ENCODE measurements at places on chromosomes 6 and 20.

- no peak for DNase-seq
These were observed 163.4 kb downstream of the FARS2 start for GRCh38 chr6:5424726-5425125.

DNA sequence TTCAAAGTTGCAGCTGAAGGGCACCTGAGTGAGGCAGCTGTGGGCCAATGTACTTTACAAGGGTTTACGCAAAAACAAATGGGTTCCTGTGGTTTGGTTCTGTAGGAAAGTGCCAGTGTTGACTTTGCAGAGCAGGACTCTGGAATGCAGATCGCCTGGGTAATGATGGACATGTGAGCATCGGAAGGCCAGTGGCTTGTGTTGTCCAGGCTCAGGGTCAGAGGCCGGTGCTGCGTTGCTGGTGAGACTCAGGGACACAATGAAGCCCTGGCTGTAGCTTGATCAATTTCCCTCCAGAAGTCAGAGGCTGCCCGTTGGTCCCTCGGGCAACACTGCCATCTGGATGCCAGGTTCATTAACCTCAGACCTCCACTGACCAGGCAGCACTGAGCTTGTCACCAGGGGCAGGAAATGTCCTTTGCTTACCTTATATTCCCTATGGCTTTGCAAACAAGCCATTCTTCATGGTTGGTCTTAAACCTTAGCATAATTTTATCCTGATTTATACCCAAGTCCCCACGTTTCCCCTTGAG, 753.4 kb downstream of the QKI start:
- DNase-seq: no peak

- DNase-seq: no peak
These were observed 77.9 kb downstream of the FKBP5 start for GRCh38 chr6:35610830-35611229.

DNA sequence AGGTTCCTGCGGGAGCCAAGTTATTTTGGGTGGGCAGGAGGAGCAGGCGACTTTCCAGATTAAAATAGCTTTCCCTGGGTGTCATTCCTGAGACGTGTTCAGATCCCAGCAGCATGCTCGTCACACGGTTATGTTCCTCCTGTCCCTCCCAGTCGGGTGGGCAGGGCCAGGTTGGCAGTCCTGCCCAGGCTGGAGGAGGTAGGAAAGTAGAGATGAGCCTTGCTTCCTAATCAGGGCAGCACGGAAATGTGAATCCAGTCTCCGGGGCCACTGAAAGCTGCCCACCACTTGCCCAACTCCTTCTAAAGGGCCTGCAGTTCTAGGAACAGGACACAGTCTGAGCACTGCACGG, 137.0 kb downstream of the MRPL14 start:
- DNase-seq: no peak

- no peak for DNase-seq
These were observed 93.8 kb upstream of the MARCKS start for GRCh38 chr6:113763311-113763766.

DNA sequence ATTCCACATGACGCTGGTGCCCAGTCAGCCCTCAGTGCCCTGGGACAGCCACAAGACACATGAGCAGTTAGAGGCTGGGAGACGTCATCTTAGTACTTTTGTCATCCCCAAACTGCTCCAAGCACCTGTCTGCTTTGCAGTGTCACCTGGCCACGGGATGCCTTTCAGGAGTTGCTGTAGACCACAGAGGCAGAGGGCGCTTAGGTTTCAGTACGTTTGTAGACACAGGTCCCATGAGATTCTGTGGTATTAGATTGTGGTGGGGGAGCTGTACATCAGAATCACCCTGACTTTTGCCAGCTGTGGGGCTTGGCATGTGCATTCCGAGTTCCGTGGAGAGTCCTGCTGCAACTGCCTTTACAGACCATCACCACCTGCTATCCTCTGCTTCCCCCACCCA, 16.7 kb downstream of the MAVS start:
- no peak for DNase-seq

DNA sequence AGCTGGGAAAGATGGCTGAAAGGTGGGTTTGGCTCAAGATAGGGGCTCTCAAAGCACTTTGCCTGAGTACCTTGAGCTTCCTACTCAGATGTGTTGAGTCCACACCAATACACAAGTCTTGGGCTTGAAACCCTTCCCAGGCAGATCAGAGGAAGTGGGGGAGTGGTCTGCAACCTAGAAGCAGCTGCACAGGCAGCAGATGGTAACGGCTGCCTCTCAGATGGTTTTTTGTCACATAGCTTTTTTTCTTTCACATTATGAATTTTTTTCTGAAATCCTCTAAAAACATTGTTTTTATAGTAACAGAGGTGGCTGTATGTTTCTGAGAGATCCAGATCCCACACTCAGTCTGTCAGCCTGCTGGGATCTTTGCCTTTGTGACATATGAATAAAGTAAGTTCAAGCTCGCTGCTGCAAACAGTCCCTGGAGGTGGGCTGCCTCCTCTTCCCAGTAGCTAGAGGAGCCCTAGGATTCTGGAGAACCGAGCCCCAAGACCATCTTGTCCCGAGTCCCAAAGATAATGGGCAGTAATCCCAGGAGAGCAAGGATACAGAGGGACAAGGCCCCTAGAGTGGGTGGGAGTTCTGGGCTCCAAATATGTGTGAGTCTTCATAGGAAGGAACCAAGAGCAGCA, 97.1 kb upstream of the TOP1 start:
- DNase-seq: no peak

- DNase-seq: no peak
These were observed 226.2 kb downstream of the HIVEP2 start for GRCh38 chr6:142718667-142719191.

- DNase-seq: no peak
These were observed 299.9 kb upstream of the BMP2 start for GRCh38 chr20:6467562-6467961.

DNA sequence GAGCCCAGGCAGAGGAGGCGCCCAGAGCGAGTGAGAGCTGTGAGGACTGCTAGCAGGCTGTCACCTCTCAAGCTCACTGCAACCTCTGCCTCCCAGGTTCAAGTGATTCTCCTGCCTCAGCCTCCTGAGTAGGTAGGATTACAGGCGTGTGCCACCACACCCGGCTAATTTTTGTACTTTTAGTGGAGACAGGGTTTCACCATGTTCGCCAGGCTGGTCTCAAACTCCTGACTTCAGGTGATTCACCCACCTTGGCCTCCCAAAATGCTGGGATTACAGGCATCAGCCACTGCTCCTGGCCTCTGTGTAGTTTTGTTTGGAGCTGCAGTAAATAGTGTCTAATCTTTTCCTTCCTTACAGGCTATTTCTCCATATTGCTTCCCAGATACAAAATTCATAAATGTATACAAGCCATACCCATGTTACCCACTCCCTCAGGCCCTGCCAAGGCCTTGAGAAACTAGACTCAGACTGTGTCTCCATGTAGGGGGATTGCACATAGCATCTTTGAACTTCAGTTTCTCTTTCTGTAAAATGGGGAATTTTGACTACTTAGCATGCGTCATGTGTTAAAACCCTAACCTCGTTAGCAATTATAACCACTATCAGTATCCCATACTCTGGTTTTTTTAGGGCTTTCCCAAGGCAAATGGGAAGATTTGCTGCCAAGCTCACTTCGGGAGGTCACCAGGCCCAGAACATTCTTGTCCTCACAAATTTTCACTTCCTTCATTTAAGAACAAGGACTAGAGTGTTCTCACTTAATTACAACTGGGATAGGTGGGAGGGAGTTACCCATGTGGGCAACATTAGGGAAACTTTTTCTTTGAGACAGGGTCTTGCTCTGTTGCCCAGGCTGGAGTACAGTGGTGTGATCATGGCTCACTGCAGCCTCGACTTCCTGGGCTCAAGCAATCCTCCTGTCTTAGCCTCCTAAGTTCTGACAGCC, 67.3 kb upstream of the DDR1 start:
- DNase-seq: no peak

GRCh38 chr6:151275566-151275965, 35.8 kb downstream of the AKAP12 start:
- no peak for DNase-seq

DNA sequence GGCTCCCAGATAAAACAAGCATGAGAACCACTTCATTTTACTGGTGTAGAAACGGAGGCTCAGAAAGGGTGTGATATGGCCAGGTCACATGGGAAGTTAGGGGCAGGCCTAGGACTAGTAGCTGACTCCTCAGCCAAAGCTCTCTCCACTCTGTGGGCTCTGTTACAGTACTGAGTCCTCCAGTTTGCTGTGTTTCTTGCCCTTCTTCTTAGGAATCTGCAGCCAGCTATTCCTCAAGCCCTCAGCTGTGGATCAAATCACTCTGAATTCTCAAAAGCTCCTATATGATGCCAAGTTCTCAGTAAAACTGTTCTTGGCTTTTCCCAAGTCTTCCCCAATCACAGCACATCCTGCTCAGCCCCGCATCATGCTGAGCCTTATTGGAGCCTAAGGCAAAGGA, 42.5 kb upstream of the ADGRF1 start:
- DNase-seq: no peak

- DNase-seq: no peak
These were observed 112.1 kb downstream of the TOX2 start for GRCh38 chr20:44026647-44027342.

GRCh38 chr6:136529710-136530109, 20.5 kb downstream of the MAP7 start:
- no peak for DNase-seq

- DNase-seq: no peak
These were observed 395.0 kb downstream of the HDGFL1 start for GRCh38 chr6:22964334-22964733.

- DNase-seq: no peak
These were observed 282.9 kb upstream of the RUNX2 start for GRCh38 chr6:45045253-45045601.

DNA sequence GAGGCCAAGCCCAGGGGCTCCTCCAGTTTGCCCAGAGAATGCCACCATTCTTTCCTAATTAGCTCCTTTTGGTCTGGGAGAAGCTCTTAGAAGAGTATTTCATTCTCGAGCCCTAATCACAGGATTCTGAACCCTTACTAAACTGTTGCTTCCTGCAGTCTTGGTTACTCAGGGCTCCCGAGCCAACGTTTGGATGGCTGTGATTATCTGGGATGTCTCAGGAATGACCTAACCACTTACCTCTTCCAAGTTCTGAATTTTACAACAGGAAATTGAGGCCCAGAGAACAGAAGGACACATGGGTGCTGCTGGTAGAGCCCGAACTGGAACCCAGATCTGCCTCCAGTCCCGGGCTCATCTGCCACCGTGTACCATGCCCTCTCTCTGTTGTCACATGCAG, 22.2 kb upstream of the PNPLA1 start:
- DNase-seq: no peak

- DNase-seq: no peak
These were observed 245.5 kb downstream of the PACRG start for GRCh38 chr6:162973151-162973872.

Data from SW 1271 (cell line).